ENCODE measurements at places on chromosomes 5 and 9. TPM values are rescaled to one million over a fixed set of nuclear protein-coding genes. Genes with fewer than 3 reads are reported as not detected.
A peak's percentile ranks its signal among the peaks of the same experiment; 100 is the strongest.

The SUSD1 gene
- 7.9 TPM for total RNA-seq

The BAAT gene
- 0.09 TPM for total RNA-seq

The CYLC2 gene
- not detected for total RNA-seq

The BTF3 gene
- total RNA-seq, result 885 TPM

The WNK2 gene
- 16.7 TPM for total RNA-seq

The MIER3 gene
- 106 TPM for total RNA-seq

The CDC37L1 gene
- total RNA-seq, result 32.1 TPM

DNA sequence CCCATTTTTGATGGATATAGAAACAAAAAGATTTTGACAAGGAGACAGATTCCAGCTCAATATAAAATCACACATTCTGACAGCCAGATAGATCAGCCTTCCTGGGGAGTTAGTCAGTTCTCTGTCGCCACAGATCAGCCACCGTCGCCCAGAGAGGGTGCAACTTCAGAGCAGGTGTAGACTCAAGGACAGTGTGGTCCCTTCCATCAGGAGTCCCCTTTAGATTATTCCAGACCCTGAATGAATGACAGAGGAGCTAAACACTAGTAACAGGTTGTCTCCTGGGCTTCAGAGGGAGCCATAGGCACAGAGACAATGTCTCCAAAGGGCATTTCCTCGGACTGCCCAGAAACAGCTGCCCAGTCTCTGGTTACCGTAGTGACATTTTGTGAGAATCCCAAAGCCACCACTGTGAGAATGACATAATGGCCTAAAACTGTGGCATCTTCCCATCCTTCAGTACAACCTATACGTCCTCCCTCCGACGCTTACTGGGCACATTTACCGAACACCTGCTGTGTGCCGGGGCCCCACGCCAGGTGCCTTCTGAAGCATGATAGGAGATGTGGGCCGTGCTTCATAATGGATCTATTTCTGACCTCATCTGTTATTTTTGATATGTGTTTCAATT is 47.4 kb upstream of the SLC2A8 start:
- DNase-seq, result no peak
- no peak overlapping the region for H3K4me3 ChIP-seq
- no peaks in the 10 kb centered on the region for H3K27me3 ChIP-seq
- H3K27ac ChIP-seq, result no peak overlapping the region
- no peaks in the 10 kb centered on the region for H3K36me3 ChIP-seq

- no peak overlapping the region for H3K27ac ChIP-seq
- no peaks in the 10 kb centered on the region for H3K36me3 ChIP-seq
- no peak for DNase-seq
- H3K4me1 ChIP-seq, result no peaks in the 10 kb centered on the region
- H3K4me3 ChIP-seq, result no peak overlapping the region
- no peaks in the 10 kb centered on the region for H3K27me3 ChIP-seq
These were observed 151.3 kb upstream of the TRPC7 start for GRCh38 chr5:136516637-136517036.

GRCh38 chr9:115202960-115203751 is 85.2 kb upstream of the TNC start:
- H3K27ac ChIP-seq, result no peak overlapping the region
- no peaks in the 10 kb centered on the region for H3K27me3 ChIP-seq
- no peaks in the 10 kb centered on the region for H3K4me1 ChIP-seq
- H3K4me3 ChIP-seq, result no peak overlapping the region
- no peak for DNase-seq

DNA sequence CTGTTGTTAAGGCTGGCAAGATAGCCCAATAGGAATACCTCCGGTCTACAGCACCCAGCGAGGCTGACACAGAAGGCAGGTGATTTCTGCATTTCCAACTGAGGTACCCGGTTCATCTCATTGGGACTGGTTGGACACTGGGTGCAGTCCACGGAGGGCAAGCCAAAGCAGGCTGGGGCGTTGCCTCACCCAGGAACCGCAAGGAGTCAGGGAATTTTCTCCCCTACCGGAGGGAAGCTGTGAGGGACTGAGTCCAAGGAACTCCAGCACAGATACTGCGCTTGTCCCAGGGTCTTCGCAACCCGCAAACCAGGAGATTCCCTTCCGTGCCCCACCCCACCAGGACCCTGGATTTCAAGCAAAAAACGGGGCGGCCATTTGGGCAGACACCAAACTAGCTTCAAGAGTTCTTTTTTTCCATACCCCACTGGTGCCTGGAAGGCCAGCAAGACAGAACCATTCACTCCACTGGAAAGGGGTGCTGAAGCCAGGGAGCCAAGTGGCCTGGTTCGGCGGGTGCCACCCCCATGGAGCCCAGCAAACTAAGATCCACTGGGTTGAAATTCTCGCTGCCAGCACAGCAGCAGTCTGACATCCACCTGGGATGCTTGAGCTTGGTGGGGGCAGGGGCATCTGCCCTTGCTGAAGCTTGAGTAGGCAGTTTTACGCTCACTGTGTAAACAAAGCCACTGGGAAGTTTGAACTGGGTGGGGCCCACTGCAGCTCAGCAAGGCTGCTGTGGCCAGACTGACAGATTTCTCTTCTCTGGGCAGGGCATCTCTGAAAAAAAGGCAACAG is 647.2 kb downstream of the BNC2 start:
- no peak for DNase-seq
- no peak overlapping the region for H3K4me3 ChIP-seq
- no peak overlapping the region for H3K27ac ChIP-seq

- DNase-seq, result peak; percentile 41
- H3K4me3 ChIP-seq, result no peak overlapping the region
- peaks cover 15% of the 10 kb centered on the region for H3K4me1 ChIP-seq
- H3K27ac ChIP-seq, result no peak overlapping the region
- H3K27me3 ChIP-seq, result no peaks in the 10 kb centered on the region
These were observed 86.9 kb downstream of the GNAQ start for GRCh38 chr9:77944556-77945243.

DNA sequence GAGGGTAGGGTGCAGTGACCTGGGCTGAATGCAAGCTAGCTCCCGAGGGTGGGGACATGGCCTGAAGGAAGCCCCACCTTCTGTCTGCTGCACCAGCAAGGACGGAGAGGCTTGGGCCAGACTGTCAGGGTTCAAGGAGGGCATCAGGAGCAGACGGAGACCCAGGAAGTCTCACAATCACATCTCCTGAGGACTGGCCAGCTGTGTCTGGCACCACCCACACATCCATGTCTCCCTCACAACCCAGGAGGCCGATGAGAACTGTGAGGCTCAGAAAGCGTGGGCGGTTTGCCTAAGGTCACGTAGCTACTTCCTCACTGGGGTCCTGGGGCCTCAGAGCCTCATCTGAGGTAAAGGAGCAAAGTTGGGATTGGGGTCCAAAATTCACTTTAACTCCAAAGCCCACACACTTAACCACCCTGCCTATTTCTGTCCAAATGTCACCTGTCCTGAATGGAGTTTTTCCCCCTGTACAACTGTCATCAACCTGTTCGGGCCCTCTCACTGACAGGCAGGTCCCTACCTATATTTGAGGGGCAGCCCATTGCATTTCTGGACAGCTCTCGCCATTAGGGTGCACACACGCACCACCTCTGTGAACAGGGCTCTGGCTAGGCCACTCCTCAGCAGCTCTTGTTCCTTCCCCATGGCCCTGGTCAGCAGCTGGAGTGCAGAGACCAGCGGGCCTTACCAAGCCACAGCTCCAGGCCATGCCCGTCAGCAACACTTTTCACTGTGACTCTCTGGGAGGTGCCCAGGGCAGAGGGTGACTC is 3.4 kb downstream of the IL13 start:
- no peaks in the 10 kb centered on the region for H3K4me1 ChIP-seq
- H3K4me3 ChIP-seq, result no peak overlapping the region
- DNase-seq, result no peak
- no peaks in the 10 kb centered on the region for H3K36me3 ChIP-seq
- no peak overlapping the region for H3K27ac ChIP-seq

GRCh38 chr9:96551403-96551802 is 68.2 kb downstream of the CDC14B start:
- H3K36me3 ChIP-seq, result no peaks in the 10 kb centered on the region
- no peak overlapping the region for H3K4me3 ChIP-seq
- no peak for DNase-seq
- H3K27ac ChIP-seq, result no peak overlapping the region
- no peaks in the 10 kb centered on the region for H3K27me3 ChIP-seq

DNA sequence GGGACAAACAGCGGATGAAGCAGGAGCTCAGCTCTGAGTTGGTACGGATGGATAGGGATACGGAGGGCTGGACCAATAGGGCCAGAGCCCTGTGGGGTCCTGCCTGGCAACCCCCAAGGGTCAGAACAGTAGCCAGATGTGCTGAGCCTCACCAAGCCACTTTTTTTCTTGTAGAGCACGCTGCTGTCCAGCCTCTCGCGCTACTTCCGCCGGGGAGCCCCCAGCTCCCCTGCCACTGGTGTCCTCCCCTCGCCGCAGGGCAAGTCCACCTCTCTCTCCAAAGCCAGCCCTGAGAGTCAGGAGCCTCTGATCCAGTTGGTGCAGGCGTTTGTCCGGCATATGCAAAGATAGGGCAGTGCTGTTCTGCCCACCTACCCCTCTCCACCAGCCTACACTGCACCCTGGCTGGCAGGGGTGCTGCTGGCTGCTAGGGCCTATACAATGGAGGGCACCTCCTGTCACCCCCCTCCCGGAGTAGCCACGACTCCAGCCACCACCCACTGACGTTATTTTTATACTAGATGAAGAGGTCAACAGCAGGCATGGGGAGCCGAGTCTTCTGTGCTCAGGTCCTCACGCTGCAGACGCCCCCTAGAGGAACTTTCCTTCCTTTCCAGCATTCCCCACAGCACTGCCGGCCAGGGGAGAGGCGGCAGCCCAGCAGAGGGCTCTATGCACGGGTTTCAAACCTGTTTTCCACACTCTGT is 21.6 kb downstream of the SH3GLB2 start:
- H3K4me3 ChIP-seq, result no peak overlapping the region
- H3K27ac ChIP-seq, result peak overlapping the region; percentile 68
- no peaks in the 10 kb centered on the region for H3K36me3 ChIP-seq
- no peaks in the 10 kb centered on the region for H3K4me1 ChIP-seq
- peak; percentile 86 for DNase-seq
- no peaks in the 10 kb centered on the region for H3K27me3 ChIP-seq

GRCh38 chr5:71960195-71960594 is 147.1 kb upstream of the MAP1B start:
- H3K27ac ChIP-seq, result no peak overlapping the region
- no peak overlapping the region for H3K4me3 ChIP-seq
- H3K4me1 ChIP-seq, result peaks cover 17% of the 10 kb centered on the region

- H3K36me3 ChIP-seq, result no peaks in the 10 kb centered on the region
- H3K4me3 ChIP-seq, result no peak overlapping the region
- H3K27me3 ChIP-seq, result no peaks in the 10 kb centered on the region
- no peak for DNase-seq
- no peak overlapping the region for H3K27ac ChIP-seq
- peaks cover 10% of the 10 kb centered on the region for H3K4me1 ChIP-seq
These were observed 105.0 kb downstream of the SLC28A3 start for GRCh38 chr9:84235511-84235910.

GRCh38 chr9:124452326-124452725 is 2.1 kb downstream of the ADGRD2 start:
- H3K4me3 ChIP-seq, result no peak overlapping the region
- peaks cover 12% of the 10 kb centered on the region for H3K4me1 ChIP-seq
- no peak for DNase-seq
- no peak overlapping the region for H3K27ac ChIP-seq

GRCh38 chr9:100294806-100295205 is 57.9 kb downstream of the TEX10 start:
- H3K4me3 ChIP-seq, result no peak overlapping the region
- no peak for DNase-seq
- H3K27ac ChIP-seq, result no peak overlapping the region
- H3K36me3 ChIP-seq, result peaks cover 11% of the 10 kb centered on the region

- no peaks in the 10 kb centered on the region for H3K36me3 ChIP-seq
- H3K4me3 ChIP-seq, result no peak overlapping the region
- no peaks in the 10 kb centered on the region for H3K27me3 ChIP-seq
- H3K4me1 ChIP-seq, result no peaks in the 10 kb centered on the region
- no peak for DNase-seq
- no peak overlapping the region for H3K27ac ChIP-seq
These were observed 757.3 kb upstream of the WWC1 start for GRCh38 chr5:167533814-167534795.

GRCh38 chr5:27124590-27124989 is 86.2 kb upstream of the CDH9 start:
- H3K27me3 ChIP-seq, result no peaks in the 10 kb centered on the region
- H3K27ac ChIP-seq, result no peak overlapping the region
- no peaks in the 10 kb centered on the region for H3K36me3 ChIP-seq
- H3K4me3 ChIP-seq, result no peak overlapping the region
- DNase-seq, result peak; percentile 65

DNA sequence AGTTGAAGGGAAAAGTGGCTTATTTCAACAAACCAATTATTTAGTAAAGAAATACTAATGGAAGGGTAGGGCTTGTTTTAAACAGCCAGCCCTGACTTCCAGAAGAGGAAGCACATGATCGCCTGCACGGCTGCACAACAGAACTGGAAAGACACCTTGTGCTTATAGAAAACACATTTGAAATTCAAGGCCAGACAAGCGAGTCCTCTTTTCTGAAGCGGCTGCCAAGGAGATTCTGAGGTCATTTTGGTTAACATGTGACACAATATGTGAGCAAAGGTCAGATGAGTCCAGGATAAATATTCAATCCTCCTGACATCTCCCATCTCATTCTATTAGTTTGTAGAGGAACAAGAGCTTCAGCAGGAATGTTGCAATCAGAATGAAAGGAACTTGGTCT is 461.4 kb upstream of the ST8SIA4 start:
- no peak overlapping the region for H3K27ac ChIP-seq
- H3K27me3 ChIP-seq, result no peaks in the 10 kb centered on the region
- no peak overlapping the region for H3K4me3 ChIP-seq
- no peak for DNase-seq
- no peaks in the 10 kb centered on the region for H3K4me1 ChIP-seq

DNA sequence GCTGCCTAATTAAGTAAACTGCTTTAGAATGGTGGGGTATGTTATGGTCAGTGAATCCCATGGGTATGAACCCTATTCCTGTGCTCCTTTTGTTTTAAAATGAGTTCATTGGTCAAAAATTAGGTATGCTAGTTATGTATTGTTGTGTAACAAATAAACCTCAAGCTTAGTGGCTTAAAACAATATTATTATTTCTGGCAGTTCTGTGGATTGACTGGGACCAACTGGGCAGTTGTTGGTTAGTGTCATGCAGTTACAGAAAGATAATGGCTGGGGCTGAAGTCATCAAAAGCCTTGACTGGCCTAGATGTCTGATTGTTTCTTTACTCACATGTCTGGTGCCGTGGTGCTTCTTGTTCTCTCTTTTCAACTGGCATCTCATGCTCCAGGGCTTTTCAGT is 8.9 kb upstream of the PTAR1 start:
- no peaks in the 10 kb centered on the region for H3K36me3 ChIP-seq
- H3K4me3 ChIP-seq, result no peak overlapping the region
- no peak for DNase-seq

DNA sequence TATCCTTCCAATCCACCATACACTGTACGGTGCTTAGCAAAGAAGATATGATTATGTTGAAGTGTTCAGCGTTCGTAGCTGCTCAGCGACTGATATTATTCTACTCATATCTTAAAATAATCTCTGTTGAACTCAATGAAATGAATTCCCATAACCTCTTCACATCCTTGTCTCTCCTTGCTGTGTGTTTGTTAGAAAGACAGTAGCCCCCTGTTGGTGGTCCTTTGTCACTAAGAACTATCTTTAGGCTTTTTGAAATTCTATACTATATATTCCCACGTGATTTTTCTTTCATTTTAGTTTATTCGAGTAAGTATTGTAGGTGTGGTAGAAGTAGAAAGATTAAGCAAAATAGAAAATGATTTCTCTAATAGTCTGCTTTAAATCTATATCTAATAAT is 762.8 kb upstream of the WWC1 start:
- H3K27ac ChIP-seq, result no peak overlapping the region
- H3K36me3 ChIP-seq, result no peaks in the 10 kb centered on the region
- peak; percentile 32 for DNase-seq
- H3K4me1 ChIP-seq, result no peaks in the 10 kb centered on the region
- no peak overlapping the region for H3K4me3 ChIP-seq
- H3K27me3 ChIP-seq, result no peaks in the 10 kb centered on the region

Data from neural progenitor cell (in vitro differentiated cells).